ENCODE measurements at places on chromosomes 4 and X. TPM values are rescaled to one million over a fixed set of nuclear protein-coding genes. Genes with fewer than 3 reads are reported as not detected.

Gene CLIC2
- total RNA-seq, result 6.7 TPM

DNA sequence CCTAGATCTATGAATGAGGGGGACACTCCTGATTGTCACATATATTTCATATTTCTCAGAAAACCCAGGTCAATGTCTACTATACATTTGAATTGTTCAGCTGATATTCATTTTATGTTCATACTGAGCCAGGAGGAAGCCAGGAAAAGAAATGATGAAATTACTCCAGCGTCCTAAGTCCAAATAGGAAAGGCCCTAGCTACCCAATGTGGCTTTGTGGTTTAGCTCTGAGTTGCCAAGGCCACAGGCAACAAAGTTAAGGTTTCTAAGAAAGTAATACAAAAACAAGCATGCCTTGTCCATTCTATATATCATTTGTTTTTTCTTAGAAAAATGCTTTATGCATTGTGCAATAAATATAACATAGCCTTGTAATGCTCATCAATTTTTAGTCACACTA, 4.5 kb upstream of the CSN2 start:
- DNase-seq, result no peak

- DNase-seq, result no peak
Measured at GRCh38 chr4:150890246-150890645, 124.8 kb downstream of the LRBA start.

- DNase-seq, result no peak
Measured at GRCh38 chrX:39907964-39908661, 189.6 kb downstream of the BCOR start.

GRCh38 chr4:26137288-26137687, 183.5 kb upstream of the RBPJ start:
- DNase-seq, result no peak

DNA sequence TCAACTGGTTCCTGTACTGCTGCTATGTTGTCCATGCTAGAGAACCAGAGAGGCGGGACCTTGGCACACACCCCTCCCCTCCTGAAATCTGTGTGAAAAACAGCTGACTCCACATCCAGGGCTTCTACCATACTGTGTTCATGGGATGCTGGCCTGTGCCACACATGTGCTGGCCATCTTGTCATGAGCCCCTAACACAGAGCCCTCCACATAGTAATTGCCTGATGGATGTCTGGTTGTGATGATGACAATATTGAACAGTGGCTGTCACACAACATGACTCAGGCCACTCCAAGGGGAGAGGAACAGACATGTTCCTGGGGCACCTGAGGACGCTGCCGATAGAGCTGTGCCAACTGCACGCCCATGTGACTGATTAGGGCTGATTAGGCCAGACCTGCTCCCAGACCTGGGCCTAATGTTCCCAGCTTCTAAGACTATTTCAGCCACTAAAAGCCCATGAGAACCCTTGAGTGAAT, 13.1 kb downstream of the SLC25A5 start:
- no peak for DNase-seq

Gene GYG2
- total RNA-seq, result 11.3 TPM

Gene ANK2
- 15.1 TPM for total RNA-seq

- DNase-seq, result no peak
Measured at GRCh38 chr4:112185334-112185733, 40.1 kb downstream of the FAM241A start.

DNA sequence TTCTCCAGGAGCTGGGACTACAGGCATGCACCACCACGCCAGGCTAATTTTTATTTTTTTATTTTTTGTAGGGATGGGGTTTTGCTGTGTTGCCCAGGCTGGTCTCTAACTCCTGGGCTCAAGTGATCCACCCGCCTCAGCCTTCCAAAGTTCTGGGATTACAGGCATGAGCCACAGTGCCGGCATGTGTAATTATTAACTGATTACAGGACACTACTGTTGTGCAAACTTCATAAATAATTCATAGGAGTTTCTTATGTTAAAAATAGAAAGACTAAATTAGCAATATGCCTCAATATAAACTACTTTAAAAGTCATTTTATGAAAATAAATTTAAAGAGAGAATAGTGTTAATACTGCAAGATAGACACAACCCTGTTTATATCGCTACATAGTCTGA, 221.9 kb downstream of the SNCA start:
- DNase-seq, result no peak

DNA sequence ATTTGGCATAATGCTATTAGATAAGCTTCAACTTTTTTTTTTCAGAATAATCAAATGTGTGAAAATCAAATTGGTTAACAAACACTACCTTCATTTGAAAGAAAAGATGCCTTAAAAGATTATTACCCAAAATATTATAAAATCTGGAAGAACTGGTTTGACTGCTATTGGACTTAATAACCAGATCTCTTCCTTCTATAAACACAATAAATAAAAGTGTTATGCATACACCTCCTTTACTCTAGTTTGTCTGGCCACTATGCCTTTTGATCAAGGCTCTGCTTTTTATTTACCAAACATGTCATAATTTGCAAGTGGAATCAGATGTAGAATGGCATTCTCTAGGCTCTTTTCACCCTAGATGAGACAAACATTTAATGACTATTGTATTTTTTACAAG, 897.3 kb upstream of the EPHA5 start:
- DNase-seq, result no peak

DNA sequence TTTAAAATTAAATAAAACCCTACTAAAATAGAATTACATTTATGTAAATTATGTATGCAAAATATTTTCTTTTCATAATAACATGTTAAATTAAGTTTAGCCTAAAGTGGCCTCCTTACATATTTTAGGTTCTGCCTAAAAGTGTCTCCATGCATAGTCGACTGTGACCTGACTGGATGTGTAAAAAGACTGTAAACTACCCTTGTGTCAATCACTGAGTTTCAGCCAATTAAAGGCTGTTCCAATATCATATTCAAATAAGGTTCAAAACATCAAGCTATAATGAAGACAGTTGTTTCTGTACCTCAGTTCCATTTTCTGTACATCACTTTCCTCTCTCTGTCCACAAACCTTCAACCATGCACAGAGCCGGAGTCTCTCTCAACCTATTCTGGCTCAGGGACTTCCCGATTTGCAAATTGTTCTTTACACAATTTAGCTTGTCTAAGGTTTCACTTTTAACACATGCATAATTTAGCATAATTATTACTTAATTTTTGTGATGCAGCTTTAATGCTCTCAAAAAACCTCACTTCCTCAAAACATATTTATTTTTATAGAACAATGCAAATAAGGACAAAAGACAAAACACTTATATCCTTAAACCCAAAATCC, 60.1 kb downstream of the SH3RF1 start:
- no peak for DNase-seq

GRCh38 chr4:136106753-136107152, 1425.5 kb downstream of the PCDH18 start:
- DNase-seq, result no peak

DNA sequence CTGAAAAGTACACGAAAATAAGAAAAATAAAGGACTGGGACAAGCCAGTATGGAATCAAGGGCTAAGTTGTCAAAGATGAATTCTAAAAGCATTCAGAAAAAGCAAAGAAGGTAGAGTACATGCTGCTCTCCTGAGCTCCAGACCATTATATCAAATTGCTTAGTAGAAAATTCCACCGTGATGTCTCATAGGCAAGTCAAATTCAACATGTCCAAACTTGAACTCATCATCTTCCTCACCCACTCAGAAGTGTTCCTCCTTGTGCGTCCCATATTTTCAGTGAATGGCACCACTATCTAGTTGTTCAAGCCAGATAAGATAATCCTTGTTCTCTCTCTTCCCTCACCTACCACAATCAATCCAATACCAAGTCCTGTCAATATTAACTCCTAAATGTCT, 37.5 kb upstream of the IL13RA2 start:
- DNase-seq, result no peak
